NCI-H1930 (cell line): ENCODE measurements at places on chromosomes 1 and 21.

- DNase-seq = no peak
Observed at GRCh38 chr1:40384887-40385286, 11.4 kb downstream of the SMAP2 start.

GRCh38 chr1:80258659-80259058, 1252.1 kb upstream of the ADGRL4 start:
- DNase-seq = no peak

GRCh38 chr1:170619241-170620028, 44.5 kb upstream of the PRRX1 start:
- DNase-seq = no peak

- DNase-seq = no peak
Observed at GRCh38 chr1:228884615-228885566, 149.6 kb downstream of the RHOU start.

GRCh38 chr1:35120458-35121133, 41.4 kb downstream of the ZMYM1 start:
- no peak for DNase-seq

DNA sequence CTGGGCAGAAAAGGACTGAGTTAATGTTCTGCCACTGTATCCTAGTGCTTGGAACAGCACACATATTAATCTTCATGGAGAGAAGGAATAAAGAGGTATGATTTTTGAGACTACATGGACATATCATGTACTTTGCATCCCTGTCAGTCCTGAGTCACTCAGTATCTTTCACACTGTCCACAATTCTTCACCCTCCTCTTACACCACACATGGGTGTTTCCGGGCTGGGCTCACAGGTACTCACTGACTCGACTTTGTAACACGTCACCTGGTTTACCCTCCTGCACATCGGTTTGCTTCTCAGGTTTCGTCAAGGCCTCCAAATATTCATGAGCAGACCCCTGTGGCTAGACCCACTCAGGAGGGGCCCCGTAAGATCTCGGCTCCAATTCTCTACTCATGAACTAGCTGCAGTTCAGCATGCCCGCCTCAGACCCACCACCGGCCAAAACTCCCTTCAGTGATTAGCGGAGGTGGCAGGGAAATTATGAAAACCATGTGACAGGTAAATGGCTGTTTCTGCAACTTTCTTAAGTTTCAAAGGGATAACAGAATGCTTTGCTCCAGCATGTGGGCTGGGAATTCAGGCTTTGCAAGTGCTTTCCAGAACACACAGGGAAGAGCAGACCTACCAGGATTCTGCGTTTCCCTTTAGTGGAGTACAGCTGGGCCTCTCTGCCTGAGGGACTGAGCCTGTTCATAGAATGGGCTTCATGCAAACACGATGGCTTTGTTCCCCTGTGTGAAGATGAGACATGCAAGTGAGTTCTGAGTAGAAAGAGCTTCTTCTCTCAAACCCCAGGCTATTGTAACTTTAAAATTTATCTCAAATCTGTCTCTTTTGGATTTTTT, 31.3 kb upstream of the TRABD2B start:
- no peak for DNase-seq

GRCh38 chr1:54350360-54350759, 55.8 kb downstream of the SSBP3 start:
- DNase-seq = no peak

GRCh38 chr1:7613106-7613850, 157.8 kb upstream of the VAMP3 start:
- DNase-seq = no peak

DNA sequence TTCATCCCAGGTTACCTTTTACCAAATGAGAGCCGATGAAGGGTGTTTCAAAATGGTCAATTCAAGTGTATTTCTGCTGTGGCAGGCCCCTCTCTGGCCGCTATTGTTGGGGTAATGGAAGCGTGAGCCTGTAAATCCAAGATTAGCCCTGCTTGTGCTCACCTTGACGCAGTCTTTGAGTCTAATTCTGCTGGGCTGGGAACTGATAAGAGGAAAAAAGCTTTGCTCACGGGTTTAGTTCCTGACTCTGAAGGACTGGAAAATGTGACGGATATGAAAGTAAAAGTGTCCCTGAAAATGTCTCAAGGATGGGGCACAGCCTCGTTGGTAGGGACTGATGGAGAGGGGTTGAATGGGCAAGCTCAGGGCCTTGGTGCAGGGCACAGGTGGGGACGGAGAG, 125.9 kb upstream of the GALNT2 start:
- DNase-seq = no peak

- DNase-seq = no peak
Observed at GRCh38 chr1:67604778-67605177, 80.2 kb upstream of the GADD45A start.

GRCh38 chr1:212196355-212196754, 88.9 kb upstream of the PPP2R5A start:
- no peak for DNase-seq

DNA sequence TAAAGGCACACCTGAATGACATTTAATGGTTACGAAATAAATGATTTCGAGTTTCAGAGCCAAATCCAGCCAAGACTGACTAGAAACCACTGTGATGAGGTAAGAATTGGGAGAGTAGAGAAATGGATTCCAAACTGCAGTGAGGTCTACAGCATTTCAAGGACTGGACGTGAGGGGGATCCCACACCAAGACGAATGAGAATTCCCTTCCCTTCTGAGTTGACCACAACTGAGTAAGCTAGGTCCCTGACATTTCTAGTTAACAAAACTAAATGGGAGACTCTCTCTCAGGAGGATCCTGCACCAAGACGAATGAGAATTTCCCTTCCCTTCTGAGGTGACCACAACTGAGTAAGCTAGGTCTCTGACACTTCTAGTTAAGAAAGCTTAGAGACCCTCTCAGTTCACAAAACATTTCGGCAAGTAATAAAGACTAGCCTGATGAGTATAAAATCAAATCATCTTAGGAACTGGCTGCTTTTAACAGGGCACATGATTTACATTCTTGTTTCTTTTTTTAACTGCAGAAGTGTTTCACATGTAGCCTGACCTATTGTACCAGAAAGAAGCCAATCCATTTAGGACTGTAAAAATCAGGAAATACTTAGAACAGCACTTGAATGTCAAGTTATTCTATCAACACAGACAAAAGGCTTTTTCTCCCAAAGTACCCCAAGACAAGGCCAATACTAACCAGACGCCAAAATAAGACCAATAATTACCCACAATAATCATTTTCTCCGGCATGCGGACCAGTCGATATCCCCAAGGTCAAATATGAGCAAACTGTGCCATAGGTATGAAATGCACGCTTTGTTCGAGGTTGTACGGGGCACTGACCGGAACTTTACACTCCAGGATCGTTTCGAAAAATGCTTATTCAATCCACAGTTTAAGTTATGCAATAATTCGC, 1.4 kb upstream of the SPATA1 start:
- no peak for DNase-seq

DNA sequence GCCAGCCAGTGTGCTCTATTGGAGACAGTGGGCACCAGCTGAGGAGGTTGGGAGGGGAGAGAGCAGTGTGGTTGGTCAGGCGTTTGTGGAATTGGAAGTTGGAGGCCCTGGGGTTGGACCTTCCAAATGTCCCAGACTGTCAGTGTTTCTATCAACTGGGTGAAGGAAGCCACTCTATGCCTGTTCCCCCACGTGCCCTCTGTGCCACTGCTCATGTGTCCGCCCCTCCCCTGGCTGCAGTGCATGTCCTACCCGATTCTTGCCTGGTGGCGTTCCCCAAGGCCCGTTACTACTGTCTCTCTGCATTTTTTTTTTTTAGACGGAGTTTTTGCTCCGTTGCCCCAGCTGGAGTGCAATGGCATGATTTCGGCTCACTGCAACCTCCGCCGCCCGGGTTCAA, 21.1 kb downstream of the ADORA1 start:
- DNase-seq = no peak

DNA sequence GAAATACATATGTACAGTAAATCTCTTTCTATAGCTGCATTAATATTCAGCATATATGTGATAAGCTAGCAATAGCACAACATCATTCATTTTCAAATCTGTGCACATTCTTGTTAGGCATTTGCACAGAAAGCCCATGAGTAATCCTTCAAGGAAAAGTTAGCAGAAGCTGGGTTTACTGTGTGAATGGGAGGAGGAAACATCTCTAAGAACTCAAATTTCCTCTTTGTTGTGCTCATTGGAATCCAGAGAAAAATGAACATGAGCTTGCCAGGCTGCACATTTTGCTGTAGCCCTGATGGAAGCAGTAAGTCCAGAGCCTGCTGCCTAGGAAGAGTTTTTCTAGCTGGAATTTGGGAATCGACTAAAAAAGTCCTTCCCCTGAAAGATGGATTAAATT, 214.2 kb upstream of the FOXD3 start:
- no peak for DNase-seq
